ENCODE measurements at places on chromosomes 2 and 18.

DNA sequence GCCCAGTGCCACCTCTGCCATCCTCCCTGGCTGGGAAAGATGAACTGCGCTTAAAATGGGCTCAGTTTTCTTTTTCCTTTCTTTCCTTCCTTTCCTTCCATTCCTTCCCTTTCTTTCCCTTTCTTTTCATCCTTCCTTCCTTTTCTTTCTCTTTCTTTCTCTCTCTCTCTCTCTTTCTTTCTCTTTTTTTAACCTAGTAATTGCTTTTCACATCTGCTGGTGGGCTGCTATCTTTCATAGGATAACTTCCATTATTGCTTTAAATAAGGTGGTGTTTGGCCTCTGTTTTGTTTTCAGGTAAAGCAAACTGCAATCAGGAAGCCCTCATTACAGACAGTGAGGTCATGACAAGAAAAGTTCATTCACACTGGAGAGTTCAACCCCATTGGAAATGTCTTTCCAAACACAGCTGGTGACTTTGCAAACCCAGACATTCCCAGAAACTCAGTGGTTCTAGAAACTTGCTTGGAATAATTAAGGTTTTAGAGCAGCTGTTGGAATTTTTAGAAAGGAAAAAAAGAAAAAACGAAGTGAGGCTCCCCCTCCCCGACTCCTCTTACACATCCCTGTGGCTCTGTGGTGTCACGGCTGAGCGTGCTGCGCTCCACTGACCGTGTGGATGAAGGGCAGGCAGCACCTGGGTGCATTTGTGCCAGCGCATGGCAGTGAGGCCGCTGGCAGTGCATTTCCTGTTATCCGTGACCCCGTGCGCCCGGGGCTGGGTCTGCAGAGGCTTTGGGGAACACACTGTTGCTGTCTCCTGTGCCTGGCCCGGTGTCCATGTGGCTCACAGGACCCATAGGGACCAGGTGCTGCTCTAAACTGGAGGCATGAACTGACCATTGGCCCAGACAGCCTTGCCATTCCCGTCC, 76.9 kb downstream of the MBP start:
- no peak for DNase-seq

DNA sequence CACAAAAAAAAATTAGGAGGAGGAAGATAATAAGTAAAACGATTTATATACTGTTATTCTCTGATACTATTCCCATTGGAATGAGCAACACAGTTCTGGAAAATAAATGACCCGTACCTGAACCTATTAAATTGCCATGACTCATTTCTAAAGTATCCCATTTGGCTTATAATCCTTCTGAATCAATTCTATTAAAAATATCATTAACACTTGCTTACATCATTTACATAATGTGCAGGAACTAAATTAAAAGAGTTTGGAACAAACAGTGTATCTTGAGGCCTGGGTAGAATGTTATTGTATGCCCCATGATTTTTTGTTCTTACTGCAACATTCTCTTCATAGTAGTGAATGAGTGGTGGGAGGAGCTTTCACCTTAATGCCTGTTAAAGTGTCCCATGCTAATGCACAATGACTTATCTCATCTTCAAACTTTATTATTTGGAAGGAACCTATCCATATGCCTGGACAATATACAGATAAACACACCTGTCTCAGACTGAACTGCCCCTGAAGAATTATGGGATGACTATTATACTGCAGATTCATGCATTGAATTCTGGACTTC, 549.9 kb upstream of the ACVR2A start:
- DNase-seq, result no peak

DNA sequence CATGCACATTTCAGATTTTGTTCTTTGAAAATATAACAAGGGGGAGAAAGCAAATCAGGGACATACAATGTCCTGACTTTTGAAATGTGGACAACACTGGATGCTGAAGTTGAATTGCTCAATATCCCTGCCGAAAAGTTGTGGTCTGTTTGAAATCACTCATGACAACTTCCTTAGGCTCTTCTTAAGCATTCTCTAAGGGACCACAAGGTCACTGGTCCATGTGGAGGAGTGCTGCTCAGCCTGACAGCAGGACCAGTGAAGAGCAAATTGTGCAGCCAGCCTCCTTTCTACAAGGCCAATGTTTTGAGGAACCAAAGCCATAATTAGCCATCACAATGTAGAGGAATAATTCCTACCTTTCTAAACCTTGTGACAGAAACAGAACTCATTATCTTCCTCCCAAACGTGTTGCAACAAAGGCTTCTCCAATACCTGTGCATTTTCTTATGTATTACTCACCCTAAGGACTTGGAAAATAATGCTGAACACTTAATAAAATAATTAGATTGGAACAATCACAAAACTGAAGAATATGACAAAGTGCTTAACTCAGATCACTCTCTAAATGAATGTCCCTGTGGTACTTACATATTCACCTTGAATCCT, 1477.6 kb upstream of the NXPH2 start:
- DNase-seq, result no peak

- no peak for DNase-seq
Observed at GRCh38 chr2:109330056-109330455, 201.1 kb downstream of the SH3RF3 start.

All from stimulated activated CD4-positive, alpha-beta T cell treated with anti-CD3 and anti-CD28 coated beads, Interleukin-4, amount 100 ng/mL, for 1 hour (primary cell).